ENCODE measurements at places on chromosomes 4 and X. TPM values are rescaled to one million over a fixed set of nuclear protein-coding genes. Genes with fewer than 3 reads are reported as not detected.

LNX1 gene
- total RNA-seq = 0.36 TPM

ANKRD37 gene
- 8.2 TPM for total RNA-seq

ZBED1 gene
- 13.6 TPM for total RNA-seq

F9 gene
- not detected for total RNA-seq

PABPC1L2A gene
- not detected for total RNA-seq

RBM47 gene
- total RNA-seq = 0.83 TPM

SATL1 gene
- not detected for total RNA-seq

AKAP14 gene
- total RNA-seq = not detected

DKC1 gene
- 63.8 TPM for total RNA-seq

Data from IMR-90 (cell line).